Stimulated activated CD8-positive, alpha-beta memory T cell treated with anti-CD3 and anti-CD28 coated beads, Interleukin-4, amount 100 ng/mL, for 4 hours (primary cell): ENCODE measurements at places on chromosomes 1 and 21.
A peak's percentile ranks its signal among the peaks of the same experiment; 100 is the strongest.

DNA sequence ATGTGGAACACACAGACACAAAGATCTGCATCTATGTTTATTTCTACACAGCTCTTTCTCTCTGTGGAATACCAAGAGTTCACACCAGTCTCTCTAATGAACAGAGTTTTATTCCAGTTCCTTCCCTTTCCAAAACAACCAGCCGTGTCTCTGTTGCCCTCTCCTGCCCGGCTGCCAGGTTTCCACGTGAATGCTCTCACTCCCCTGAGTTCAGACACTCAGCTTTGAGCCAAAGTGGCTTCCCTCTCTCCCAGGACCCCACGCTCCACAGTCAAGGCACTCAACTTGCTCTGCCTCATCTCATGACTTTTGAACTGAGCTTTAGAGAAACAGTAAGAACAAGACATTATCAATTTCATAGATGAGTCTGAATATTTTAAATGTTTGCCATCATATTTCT lies 488.9 kb downstream of the SMYD3 start:
- no peak for DNase-seq

DNA sequence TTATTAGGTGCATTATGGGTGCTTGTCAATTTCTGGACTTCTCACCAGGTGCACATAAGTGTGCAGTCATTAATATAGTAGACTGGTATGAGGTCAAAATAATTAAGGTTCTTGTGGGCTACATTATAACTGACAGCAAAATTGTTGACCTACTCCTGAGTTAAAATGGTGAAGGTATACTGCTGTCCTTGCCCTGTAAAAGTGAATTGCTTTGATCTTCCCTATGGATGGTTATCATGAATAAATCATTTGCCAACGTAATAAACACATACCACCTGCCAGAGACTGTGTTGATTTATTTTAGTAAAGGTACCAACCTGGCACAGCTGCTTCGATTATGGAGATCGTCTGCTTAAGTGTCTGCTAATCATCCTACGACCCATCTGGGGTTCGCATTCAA lies 201.6 kb upstream of the KCNK2 start:
- DNase-seq, result no peak

DNA sequence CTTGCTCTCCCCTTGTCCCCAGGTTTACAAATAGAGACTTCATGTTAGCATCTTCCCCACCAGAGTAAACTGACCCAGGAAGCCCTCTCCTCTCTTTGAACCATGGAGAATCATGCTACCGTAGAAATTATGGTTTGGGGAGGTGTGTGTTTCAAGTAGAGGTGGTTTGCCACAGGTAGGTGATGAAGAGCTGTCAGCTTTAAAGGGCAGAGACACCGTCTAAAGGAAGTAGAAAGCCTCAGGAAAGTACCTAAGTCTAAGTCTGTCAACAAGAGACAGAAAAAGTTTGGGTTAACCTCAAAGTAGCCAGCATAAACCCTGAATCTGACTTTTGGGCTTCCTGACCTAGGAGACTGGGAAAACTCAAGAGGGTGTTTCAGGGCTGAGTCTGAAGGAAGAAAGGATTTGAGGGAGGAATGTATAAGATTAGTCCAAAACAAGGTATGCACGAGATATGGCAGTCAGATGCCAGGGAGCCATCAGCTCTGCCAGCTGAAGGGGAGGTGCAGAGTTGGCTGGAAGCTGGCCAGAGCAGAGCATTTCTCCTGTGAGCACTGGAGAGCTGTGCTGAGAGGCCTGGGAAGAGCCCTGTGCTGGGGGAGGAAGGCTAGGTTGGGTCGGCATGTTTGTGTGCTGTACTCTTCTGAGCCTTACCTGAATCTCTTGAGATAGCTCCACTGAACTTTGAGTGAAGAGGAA lies 14.3 kb downstream of the ADAMTSL4 start:
- DNase-seq, result no peak

- peak; percentile 19 for DNase-seq
Observed at GRCh38 chr21:34073749-34074282, 438 bp downstream of the MRPS6 start.

GRCh38 chr1:228312136-228312764 lies 94.4 kb downstream of the TRIM11 start:
- no peak for DNase-seq

GRCh38 chr1:205211169-205211838 lies at the start of gene DSTYK:
DSTYK (minus strand) TSS chr1:205211702; CDS start chr1:205211535, 167 bp downstream.
- peak; percentile 84 for DNase-seq

- no peak for DNase-seq
Observed at GRCh38 chr1:184956999-184957700, 17.2 kb downstream of the NIBAN1 start.

DNA sequence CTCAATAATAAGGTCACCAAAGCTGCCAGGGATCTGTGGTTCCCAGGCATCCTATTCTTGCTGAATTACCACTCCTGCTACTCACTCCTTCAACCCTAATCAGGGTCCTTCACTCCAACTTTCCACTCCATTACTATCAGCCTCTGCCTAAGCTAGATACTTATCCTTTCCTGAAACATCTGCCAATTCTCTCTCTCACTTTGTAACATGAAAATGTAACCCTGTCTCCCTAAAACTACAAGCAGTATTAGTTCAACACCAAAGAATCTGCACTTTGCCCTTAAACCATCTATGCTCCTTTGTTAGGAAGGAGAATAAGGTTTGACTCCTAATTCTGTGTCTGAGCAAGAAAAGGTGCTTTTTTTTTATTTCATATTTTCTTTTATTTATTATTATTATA lies 15.5 kb upstream of the CXADR start:
- no peak for DNase-seq

- DNase-seq, result no peak
Observed at GRCh38 chr1:48251821-48252220, 29.3 kb downstream of the SLC5A9 start.

- DNase-seq, result no peak
Observed at GRCh38 chr1:193658081-193658480, 471.7 kb upstream of the B3GALT2 start.

- no peak for DNase-seq
Observed at GRCh38 chr1:28927648-28928313, 13.4 kb downstream of the EPB41 start.

DNA sequence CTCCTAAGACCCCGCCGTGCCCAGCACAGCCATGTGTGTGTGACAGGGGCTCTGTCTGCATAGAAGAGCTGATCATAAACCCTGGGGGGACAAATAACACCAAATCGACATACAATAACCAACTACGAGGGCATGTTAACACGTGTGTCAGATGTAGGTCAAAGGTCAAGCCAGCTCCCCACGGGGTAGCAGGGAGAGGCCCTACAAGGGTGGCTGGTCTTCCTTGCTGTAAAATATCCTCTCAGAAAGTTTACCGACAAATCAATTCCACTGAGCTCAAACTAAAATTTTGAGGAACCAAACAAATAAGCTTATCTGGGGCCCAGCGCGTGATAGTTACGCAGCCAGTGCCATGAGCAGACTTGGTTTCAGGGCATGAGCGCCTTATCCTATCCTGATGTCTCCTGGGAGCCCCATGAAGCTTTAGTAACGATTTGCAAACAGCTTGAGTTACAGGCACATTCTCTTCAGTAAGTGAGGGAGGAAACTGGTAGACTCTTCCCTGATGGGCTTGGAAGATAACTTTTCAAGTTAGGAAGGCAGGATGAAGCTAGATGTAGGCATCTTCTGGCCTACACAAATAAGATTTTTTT lies 2.7 kb upstream of the TMPRSS3 start:
- DNase-seq, result no peak

DNA sequence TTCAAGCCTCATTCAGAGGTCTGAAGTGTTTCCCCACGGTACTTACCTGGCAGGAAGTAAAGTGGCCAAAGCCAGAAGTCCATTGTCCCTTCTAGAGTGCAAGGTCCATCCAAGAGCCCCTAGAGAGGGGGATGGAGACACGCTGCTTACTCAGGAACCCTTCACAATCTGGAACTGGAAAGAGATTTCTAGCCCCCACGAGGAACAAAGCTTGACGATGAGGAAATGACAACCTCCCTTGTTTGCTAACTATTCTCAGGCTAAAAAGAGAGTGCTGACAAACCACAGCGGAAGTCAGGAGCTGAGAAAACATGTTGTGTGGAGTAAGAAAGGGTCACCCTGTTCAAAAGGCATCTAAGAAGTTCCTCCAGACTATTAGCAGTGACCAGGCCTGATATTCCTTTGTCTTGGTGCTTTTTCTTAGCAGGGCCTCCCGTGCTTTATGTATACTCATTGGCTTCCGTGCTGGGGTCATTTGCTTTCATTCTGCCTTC lies at the start of gene FCMR:
TSS of gene FCMR (minus strand) at position 170 of the 494 bp plus-strand sequence. CDS start at position 83, 87 bp downstream.
- DNase-seq, result no peak

DNA sequence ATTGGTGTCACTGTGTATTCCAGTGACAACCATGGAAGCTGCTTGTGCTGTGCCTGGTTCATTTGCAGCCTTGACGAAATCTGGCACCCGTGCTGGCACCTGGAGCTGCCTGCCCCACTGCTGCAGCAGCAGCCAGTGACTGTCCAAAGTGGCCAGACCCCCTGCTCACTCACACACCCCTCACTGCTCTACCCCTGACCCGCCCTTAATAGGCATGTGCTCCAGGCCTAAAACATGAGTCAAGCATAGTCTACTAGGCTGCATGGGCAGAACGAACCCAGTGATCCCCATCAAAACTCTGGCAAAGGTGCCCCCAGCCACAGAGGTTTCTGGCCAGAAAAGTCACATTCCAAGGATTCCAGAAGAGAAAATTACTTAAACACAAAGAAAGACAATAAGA lies 7.7 kb downstream of the PRAMEF1 start:
- DNase-seq, result no peak

GRCh38 chr1:108043707-108044106 lies 78.7 kb upstream of the VAV3 start:
- no peak for DNase-seq

DNA sequence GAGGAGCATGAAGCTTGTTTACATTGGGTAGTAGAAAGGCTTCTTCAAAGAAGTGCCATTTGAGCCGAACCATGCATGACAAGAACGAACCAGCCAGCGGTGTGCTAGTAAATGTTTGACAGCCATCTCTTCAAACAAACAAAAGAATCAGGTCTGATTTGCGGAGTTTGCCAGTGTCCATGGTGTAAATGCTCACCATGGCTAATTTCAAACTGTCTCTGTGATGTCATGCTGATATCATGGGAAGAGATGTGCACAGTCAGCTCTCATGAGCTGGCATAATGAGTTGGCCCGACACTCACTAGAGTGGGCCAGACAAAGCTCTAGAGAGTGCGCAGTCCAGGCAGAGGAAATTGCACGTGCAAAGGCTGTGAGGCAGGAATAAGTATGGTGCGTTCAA lies 101.1 kb downstream of the KAZN start:
- DNase-seq, result no peak

DNA sequence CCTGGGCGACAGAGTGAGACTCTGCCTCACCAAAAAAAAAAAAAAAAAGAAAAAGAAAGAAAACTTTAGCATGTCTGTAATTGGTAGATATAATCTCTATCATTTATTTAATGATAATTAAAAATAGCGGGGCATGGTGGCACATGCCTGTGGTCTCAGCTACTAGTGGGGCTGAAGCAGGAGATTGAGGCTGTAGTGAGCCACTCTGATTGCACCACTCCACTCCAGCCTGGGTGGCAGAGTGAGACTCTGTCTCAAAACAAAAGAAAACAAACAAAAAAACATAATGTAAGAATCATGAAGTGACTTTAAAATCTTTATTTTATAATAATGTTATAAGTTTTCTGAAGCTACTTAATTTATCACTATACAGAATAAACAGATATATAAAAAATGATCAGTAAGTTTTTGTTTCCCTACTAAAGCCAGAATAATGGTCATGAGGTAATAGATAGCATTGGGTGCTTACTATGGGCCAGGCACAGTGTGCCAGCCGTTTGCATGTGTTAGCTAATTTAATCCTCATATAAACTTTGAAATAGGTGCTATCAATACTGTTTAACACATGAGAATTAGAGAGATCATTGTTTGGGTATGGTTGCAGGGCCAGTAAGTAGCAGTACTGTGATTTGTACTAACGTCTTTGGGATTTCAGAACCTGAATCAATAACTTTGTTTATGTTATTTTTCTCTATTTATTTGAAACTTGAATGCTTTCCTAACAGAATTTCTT lies 23.8 kb downstream of the CLIC4 start:
- DNase-seq, result no peak

DNA sequence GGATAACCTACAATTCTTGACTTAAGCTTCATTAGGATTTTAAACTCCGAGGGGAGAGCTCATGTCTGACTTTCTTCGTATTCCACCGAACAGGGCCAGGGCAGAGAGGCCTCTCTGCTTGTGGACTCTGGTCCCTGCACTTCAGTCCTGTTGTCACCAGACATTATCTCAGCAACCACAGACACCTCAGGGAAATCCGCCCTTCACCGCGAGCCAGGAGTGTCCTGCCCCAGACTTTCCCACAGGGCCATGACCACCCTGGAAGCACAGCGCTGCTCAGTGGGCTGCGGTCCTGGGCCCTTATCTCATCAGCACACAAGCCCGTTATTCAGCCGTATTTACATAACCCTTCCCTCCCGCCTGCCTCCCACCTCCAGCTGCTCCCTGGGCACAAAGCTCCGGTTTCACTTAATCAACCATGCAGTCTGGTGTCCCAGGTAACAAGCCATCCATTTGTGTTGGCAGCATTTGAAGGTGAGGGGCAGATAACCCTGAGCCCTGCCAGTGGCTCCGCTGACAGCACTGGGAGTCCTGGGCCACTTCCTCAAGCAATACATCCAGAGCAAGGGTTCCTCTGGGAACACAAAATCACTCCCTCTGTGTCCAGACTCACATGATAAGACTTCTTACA lies 122.8 kb upstream of the RAB4A start:
- DNase-seq, result no peak

- DNase-seq, result no peak
Observed at GRCh38 chr1:26799479-26800142, 11.9 kb downstream of the PIGV start.

GRCh38 chr1:58446368-58446767 lies 100.2 kb downstream of the OMA1 start:
- no peak for DNase-seq

DNA sequence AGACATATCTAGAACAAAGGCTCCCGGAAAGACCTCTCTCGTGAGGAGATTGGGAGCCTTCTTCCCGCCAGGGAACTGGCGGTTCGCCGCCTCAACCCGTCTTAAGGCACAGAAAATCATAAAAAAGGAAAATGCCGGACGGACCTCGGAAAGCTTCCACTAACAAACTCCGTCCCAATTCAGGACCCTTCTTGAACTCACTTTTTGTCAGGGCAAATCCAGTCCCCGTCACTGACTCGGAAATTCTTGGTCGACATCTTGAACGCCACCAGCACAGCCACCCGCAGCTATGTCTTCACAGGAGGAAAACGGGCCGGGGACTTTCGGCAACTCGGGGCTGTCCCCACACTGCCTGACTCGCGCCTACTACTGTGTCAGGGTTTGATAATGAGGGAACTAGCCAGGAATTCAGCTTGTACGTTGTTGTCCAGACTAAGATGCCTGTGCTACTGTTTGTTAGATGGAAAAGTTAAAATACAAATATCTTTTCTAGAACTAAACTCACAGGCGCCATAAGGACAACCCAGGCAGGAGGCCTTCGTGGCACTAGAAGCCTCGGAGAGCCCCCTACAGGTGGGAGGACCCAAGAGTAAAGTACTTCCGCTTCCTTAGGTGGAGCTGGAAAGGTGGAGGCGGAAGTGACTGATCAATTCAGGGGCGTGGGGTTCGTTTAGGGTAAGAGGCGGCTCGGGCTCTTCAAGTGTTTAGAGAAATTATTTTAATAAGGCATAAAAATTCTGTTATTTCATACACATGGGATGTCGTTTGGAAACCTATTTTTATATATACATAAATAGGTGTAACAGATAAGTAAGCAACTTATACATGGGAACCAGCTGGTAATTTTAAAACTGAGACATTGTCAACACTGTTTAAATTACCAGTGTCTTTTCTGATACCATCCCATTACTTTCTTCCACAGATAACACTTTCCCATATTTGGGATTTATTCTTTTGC lies at the start of gene ZRANB2:
TSS of gene ZRANB2 (minus strand) at position 297 of the 958 bp plus-strand sequence. CDS start at position 257, 40 bp downstream.
- peak; percentile 78 for DNase-seq

GRCh38 chr1:229153955-229154548 lies 116.9 kb upstream of the RAB4A start:
- DNase-seq, result no peak
